ENCODE measurements at places on chromosomes 1 and 21. TPM values are rescaled to one million over a fixed set of nuclear protein-coding genes. Genes with fewer than 3 reads are reported as not detected.

DNA sequence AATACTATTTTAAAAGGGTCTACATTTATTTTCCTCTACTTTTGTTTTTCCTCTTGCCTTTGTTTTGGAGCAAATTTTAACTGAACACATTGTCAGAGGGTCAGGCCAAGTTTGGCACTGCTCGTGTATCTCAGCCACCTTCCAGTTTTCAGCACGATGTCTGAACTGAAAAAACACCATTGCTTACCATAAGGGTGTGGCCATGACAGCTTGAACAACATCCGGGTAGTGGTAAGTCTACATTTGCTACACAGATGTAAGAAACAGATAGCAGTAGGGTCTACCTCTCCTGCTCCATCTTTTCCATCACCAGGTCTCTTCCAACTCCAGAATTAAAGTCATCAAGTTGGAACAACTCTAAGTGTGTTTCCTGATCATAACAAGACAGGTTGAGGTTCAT, 4.2 kb downstream of the HIVEP3 start:
- no peak for DNase-seq

DNA sequence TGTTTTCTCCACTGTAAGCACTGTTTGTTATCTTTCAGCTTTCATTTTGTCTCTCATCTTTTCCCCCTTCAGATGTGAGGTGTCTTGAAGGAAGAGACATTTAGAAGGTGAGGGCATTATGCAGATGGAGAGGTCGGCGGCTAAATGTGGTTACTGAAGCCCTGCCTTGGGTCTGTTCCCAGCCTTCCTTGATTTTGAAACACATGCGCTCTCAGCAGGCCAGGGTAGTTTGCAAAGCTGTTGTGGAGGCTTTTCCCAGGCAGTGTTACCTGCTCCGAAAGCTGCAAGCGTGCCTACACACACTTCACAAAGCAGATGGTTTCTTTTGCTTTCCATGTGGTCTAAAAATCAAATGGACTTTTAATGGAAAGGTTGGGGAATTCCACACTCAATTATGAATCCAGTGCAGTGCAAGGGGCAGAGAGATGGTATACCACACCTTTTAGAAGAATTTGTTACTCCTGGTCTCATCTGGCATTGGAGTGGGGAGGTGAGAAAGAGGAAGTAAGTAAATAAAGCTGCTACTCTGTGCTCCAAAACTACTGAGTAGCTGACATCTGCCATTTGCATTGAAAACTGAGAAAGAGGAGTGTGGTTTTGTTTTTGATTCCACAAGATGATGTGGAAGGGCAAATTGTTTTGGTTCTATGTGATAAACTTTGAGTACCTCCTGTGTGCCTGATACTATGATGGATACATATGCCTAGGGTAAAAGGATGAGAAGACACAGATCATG, 91.9 kb downstream of the NFIA start:
- no peak for DNase-seq

- DNase-seq = no peak
Measured at GRCh38 chr1:67094191-67094590, 40.2 kb upstream of the SLC35D1 start.

GRCh38 chr1:167704715-167705114, 17.1 kb upstream of the MPZL1 start:
- DNase-seq = no peak

Gene PYGO2
- 8.1 TPM for total RNA-seq

Gene RNU1-4
- total RNA-seq = under 0.01 TPM

Gene MFAP2
- total RNA-seq = not detected

Gene HSD3B2
- 1.4 TPM for total RNA-seq

Gene TAS1R1
- not detected for total RNA-seq
